ENCODE measurements at places on chromosomes 12 and 14.

DNA sequence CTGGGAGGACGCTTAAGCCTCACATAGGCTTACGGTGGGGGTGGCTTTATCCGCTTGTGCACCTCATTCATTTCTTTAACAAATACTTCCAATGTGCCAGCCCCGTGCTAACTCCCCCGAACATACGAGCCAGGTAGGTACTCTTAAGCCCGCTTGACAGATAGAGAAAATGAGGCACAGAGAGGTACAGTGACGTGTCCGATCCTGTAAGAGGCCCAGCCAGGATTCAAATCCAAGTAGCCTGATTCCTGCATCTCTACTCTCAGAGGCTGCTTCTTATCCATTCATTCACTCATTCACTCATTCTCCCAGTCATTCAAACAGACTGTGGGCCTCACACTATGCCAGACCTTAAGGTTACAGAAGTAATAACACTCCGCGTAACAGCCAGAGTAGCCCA lies 477 bp downstream of the OAS3 start:
- no peak for DNase-seq

DNA sequence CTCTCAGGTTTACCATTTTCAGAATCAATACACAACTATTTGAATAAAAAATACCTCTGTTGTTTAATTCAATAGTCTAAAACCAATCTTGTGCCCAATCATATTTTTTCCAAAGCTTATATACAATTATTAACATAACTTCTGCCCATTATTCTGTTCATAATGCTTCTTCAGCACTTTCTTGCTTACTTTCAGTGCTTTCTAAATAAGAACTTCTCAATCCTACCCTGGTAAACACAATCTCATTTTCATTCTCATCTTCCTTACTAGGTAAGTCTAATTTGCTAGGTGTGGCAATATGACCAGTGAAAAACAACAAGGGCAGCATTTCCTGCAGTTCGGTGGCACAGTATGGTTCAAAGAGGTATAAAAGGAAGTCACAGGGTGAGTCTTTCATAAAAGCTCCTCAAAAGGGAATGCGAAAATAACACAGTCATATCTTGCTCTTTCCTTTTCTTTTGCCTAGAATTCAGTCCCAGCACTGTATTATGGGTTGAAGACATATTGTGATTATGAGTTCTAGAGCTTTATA lies 103.5 kb downstream of the FOXG1 start:
- DNase-seq, result no peak

- no peak for DNase-seq
Measured at GRCh38 chr12:93048656-93049055, 119.6 kb upstream of the EEA1 start.

DNA sequence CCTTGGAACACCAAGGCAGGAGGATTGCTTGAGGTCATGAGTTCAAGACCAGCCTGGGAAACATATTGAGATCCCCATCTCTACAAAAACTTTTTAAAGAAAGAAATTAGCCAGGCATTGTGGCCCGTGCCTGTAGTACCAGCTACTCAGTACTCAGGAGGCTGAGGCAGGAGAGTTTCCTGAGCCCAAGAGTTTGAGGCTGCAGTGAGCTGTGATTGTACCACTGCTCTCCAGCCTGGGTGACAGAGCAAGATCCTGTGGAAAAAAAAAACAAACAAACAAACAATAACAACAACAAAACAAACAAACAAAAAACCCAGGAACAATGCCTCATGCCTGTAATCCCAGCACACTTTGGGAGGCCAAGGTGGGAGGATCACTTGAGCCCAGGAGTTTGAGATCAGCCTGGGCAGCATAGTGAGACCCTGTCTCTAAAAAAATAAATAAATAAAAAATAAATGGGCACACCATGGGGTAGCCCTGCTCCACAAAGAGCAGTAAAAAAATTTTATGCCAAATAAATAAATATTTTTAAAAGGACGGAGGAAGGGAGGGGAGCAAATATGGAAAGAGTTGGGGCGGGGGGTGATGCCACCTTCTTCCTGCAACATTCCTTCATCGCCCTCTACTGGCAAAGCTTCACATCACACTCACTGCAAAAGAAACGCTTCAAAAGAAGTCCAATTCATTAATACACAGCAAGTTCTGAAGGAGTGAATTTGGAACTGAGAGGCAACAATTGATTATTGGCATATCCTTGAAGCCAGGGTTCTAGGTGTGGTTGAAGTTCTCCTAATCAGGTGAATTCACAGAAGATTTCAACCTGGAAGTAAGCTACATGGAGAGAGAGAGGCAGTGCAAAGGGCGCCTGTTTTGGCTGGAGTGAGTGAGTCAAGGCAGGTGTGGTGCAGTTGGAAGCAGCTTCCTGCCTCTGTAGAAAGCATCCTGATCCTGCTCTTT lies 8.8 kb upstream of the GNPTAB start:
- DNase-seq, result no peak

GRCh38 chr12:49708851-49709250 lies 1.6 kb upstream of the FMNL3 start:
- DNase-seq, result no peak

DNA sequence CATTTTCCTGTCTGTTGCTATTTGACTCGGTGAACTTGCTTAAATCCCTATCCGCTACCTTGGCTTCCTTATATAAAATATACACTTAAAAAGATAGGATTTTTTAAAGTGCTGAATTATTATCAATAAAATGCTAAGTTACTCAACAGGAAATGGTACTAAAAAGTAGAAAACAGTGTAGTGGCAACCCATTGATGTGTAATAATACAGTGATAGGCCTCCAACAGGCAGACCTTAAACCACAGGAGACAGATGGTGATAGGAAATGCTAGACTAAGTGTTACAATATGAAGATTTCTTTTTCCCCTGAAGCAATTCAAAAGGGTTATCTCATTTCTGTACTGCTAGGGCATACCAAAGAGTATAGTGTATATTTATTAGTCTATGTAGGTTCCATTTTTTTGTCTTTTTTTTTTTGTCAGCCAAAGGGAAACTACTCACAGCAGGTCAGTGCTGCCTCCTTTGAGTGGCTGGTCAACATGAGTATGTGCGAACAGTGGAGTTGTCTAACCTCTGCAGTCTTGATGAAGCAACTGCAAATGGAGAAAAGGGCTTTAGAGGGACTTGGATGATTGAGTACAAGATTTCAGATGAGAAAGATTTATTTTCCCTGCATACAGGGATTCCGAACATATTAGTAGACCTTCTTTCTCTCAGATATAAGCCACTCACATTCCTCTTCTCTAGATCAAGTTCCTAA lies 183.8 kb downstream of the ACSS3 start:
- no peak for DNase-seq

GRCh38 chr14:86243158-86243557 lies 713.2 kb downstream of the FLRT2 start:
- DNase-seq, result no peak

DNA sequence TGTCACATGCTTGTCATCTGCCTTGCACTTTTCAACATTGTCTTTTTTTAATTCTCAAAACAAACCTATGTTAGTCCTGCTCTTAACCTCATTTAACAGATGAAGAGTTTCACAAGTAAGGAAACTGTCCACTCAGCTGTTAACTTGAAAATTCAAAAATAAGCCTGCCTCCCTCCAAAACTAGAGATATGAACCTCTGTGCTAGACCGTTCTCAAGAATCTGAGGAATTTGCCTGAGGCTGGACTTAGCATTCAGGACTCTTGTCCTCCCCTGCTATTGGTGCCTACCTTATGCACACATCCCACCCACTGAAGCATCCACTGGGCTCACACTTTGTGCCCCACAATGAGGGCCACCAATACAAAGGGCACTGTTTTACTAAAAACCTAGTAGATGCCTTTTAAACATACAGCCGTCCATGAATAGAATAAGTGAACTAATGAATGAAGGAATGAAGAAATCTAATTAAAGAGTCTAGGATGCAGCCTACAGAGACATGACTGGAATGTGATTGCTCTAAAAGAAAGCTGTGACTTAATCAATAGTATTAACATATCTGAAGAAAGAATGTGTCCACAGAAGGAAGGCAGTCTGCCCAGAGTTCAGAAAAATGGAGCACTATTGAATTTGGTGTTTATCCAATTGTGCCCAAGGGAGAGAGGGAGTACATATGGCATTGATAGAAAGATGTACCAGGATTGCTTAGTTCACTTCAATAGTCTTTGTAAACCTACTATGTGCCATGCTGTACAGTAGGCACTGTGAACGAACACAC lies 238.5 kb downstream of the SPTSSA start:
- no peak for DNase-seq

DNA sequence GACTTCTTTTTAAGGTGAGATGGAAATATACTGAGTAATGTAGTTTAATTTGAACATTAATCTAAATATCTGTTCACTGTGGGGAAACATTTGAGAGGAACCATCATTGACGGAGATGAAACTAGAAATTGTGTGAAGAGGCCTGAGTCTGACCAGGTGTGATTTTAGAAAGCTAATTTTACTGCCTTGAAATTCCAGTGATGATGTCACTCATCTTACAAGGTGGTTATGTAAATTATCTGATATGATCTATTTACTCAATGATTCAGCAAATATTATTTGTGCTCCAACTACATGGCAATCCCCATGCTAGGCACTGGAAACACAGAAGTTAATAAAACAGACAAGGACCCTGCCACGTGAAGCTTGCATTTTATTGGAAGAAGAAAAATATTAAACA lies 435.7 kb upstream of the DCN start:
- DNase-seq, result no peak

DNA sequence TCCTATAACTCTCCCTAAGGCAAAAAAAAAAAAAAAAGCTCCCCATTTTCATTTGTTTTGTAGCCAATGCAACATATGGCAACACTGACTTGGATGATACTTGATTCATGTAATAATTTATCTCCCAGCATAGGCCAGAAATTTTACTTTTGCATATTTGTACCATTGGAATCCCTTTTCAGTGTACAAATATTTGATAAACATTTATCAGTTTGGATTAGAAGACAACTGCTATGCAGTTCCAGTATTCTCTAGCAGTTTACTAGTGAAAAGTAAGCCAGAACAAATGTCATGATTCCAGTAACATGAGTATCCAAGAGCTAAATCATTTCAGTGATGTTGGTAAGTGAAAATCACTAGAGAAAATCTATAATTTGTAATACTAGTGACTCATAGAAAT lies 392.3 kb downstream of the CCER1 start:
- no peak for DNase-seq

DNA sequence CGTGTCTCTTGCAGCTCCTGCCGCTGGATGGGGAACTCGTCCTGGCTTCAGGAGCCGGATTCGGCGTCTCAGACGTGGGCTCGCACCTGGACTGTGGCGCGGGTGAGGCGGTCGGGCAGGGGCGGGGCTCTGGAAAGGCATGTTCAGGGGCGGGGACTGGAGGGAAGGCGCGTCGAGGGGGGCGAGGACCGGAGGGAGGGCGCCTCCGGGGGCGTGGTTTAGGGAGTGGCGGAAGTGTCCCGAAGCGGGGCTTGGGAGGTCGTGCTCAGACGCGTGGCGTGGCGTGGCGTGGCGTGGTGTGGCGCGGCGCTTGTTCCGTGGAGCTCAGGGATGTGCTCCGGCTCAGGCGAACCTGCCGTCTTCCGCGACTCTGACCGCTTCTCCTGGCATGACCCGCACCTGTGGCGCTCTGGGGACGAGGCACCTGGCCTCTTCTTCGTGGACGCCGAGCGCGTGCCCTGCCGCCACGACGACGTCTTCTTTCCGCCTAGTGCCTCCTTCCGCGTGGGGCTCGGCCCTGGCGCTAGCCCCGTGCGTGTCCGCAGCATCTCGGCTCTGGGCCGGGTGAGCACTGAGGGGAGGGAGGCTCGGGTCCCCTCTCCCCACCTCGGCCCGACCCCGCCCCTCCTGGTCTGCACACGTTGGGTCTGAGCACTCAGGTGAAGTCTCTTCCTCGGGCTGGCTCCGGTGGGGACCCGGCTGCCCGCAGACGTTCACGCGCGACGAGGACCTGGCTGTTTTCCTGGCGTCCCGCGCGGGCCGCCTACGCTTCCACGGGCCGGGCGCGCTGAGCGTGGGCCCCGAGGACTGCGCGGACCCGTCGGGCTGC lies 6.2 kb downstream of the AMN start:
- DNase-seq, result no peak

- no peak for DNase-seq
Measured at GRCh38 chr14:67962215-67962644, 142.7 kb downstream of the RAD51B start.

- no peak for DNase-seq
Measured at GRCh38 chr14:70014406-70015095, 135.3 kb downstream of the SMOC1 start.

DNA sequence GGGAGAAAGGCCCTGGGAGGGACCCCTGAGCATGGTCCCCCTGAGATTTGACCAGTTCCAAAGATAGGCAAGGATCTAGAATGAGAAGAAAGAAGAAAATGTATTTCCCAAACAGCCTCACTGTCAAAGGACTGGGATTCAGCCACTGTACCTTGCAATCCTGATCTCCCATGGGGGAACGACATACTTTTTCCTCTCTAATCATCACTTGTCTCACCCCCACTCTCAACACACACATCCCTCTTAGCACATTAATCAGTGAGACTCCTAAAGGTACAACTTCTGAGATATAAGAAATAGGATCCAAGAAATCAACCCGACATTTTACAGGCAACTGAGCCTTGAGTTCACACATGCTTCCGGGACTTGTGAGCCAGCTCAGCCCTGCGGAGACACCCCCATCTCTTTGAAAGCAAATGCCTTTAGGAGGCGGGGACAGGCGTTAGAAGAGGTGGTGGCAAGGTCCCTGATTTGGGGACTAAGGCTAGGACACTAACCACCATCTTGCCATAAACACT lies 1.4 kb downstream of the MAP3K9 start:
- no peak for DNase-seq

Measured in KG1 (cell line).